ENCODE measurements at places on chromosomes 2 and 18.
A peak's percentile ranks its signal among the peaks of the same experiment; 100 is the strongest.

DNA sequence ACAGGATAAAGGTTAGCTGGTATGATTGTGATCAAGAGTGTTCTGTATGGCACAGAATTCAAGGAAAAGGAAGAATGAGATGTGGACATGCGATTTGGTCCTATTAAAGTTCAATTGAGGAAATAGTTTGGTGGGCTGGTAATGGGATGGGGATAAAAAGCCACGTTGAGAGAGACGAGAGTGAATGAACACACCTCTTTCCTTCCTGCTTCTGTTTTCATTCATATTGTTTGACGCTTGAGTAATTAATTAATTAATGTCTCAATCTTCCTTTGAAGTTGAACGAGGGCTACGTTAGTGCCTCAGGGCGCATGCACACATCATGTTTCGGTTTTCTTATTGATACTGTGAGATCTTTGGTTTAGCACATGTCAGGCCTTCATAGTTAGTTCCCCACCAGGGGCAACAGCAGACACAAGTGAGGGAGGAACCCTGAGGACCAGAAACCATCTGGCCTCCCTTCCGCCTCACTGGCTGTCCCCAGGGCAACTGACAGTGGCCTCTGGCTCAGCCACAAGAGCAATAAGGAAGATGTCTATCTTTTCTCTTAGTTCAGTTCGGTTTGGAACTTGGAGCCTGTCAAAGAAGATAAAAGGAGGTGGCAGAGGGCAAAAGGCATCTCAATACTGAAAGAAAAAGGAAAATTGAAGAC, 116.0 kb downstream of the LIPG start:
- peak; percentile 47 for DNase-seq

DNA sequence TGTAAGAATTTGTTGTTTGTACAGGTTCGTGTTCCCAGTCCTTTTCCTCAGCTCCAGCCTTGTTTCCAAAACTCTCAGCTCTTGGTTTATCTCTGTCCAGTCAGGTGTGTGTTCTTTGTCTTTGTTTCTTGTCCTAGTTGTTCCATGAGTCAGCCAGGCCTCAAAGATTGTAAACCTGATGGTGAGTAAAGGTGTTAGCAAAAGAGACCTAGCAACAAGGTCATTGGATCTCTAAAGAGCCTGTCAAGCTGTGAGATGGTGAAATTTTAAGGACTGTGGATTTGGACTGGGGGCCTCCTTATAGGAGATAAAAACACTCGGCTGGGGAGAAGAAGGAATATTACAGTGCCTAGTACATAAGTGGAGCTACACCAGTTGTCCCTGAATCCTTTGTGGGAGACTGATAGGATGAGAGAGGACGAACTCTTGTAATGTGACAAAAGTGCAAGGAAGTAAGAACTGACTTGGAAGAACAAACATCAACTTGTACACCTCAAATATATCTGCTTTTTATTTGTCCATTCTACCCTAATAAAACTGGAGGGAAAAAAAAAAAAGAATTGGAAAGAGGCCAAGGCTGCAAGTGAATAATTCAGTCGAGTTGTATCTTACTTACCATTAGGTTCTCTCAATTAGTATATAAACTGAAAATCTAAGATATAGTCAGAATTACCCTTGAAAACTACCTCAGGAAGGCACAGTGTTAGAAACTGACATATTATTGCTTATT, 37.2 kb downstream of the ITGA6 start:
- DNase-seq = no peak

- peak; percentile 47 for DNase-seq
Observed at GRCh38 chr2:96954011-96954846, 32.2 kb downstream of the FAM178B start.

- DNase-seq = no peak
Observed at GRCh38 chr2:230731512-230731911, 18.9 kb downstream of the CAB39 start.

- DNase-seq = no peak
Observed at GRCh38 chr2:60316381-60317033, 236.9 kb downstream of the BCL11A start.

GRCh38 chr18:37396971-37397720, 168.5 kb downstream of the CELF4 start:
- no peak for DNase-seq
